ENCODE measurements at places on chromosomes 2 and 18.

- H3K27ac ChIP-seq, result no peak overlapping the region
- DNase-seq, result no peak
- no peaks in the 10 kb centered on the region for H3K36me3 ChIP-seq
- no peak overlapping the region for H3K4me3 ChIP-seq
- H3K4me1 ChIP-seq, result peaks cover 4% of the 10 kb centered on the region
- H3K27me3 ChIP-seq, result no peaks in the 10 kb centered on the region
These were observed 34.8 kb upstream of the PLB1 start for GRCh38 chr2:28461056-28461455.

DNA sequence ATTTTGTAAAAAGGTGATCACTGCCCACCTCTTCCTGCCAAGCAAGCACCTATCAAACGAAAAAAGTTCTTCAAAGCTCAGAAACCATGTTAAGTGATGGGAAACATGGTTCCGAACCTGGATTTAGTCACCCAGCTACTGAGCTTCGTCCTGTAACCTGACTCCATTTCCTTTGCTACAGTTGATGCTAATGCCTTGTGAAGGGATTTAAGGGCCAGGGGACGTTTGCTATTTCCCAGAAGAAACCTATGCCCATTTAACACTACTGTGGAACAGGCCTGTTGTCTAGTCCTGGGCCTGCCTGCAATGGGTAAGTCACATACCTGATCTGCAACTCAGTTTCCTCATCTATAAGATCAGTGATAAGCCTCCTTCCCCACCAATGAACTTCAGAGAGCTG, 14.8 kb downstream of the SERPINE2 start:
- H3K4me3 ChIP-seq, result no peak overlapping the region
- peaks cover 9% of the 10 kb centered on the region for H3K36me3 ChIP-seq
- H3K27me3 ChIP-seq, result no peaks in the 10 kb centered on the region

DNA sequence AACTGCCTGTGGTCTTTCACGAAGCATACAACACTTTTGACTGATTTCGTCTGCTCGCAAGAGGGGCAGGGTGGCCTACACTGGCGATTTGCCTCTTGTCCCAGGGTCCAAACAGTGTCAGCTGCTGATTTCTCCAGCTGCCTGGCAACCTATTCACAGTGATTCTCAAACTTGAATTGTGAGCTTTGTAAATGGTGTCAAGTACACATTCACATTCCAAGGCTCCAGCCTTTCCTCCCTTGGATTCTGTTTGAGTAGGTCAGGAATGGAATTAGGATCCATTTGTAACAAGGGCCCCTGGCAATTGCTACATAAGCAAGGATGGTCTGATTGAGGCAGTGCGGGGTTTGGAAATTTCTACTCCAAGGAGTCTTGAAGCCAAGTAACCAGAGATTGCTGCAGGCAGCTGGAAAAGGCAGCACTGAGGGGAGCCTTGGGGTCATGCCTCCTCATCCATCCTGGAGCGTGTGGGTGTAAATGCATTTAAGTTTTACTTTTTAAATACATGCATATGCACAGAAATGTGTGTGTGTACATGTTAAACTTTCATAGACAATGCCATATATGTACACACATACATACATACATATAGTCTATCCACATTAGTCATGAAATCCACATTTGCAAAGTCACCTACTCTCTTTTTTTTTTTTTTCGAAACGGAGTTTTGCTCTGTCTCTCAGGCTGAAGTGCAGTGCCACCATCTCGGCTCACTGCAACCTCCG, 86.8 kb upstream of the UXS1 start:
- H3K36me3 ChIP-seq, result no peaks in the 10 kb centered on the region
- no peak for DNase-seq

GRCh38 chr2:201472411-201472810, 20.9 kb downstream of the STRADB start:
- DNase-seq, result peak; percentile 45
- peaks cover 28% of the 10 kb centered on the region for H3K36me3 ChIP-seq
- no peaks in the 10 kb centered on the region for H3K27me3 ChIP-seq
- H3K27ac ChIP-seq, result peak overlapping the region; percentile 56
- peaks cover 24% of the 10 kb centered on the region for H3K4me1 ChIP-seq

DNA sequence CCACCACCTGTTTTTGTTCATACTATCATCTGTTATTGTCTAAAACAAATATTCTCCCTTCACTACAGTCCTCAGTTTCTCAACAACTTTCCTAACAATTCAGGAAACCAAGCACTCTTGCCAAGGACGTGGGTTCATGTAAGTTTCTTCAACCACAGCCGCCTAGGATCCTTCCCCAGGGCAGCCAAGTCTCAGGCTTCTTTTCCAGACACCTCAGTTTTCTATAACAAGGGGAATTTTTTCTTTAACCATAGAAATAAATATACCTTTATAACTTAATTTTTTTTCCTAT, 39.4 kb upstream of the AGPS start:
- DNase-seq, result no peak
- H3K36me3 ChIP-seq, result no peaks in the 10 kb centered on the region
- H3K4me1 ChIP-seq, result no peaks in the 10 kb centered on the region
- H3K27ac ChIP-seq, result no peak overlapping the region
- H3K27me3 ChIP-seq, result no peaks in the 10 kb centered on the region

GRCh38 chr2:224278531-224278930, 123.4 kb downstream of the FAM124B start:
- H3K36me3 ChIP-seq, result no peaks in the 10 kb centered on the region
- H3K4me1 ChIP-seq, result peaks cover 9% of the 10 kb centered on the region

- no peak for DNase-seq
- no peaks in the 10 kb centered on the region for H3K36me3 ChIP-seq
- H3K4me3 ChIP-seq, result no peak overlapping the region
- H3K27me3 ChIP-seq, result no peaks in the 10 kb centered on the region
- peaks cover 4% of the 10 kb centered on the region for H3K4me1 ChIP-seq
These were observed 1242.4 kb upstream of the ACVR2A start for GRCh38 chr2:146602383-146602782.

DNA sequence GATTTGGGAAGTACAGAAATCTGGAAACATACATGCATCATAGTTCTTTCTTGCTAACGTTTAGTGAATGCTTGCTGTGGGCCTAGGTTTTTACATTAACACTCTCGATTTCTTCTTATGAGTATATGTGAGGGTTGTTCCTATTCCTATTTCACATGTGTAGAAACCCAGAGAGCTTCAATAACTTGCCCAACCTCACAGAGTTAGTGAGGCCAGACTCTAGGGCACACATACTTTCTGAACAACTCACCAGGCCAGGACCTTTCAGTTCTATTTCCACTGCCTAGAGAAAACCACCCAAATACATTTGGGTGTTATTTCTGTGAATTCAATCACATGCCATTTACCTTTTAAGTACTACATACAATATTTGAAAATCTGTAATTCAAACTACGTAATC, 8.2 kb upstream of the KCTD1 start:
- H3K36me3 ChIP-seq, result no peaks in the 10 kb centered on the region
- DNase-seq, result peak; percentile 23
- H3K4me1 ChIP-seq, result peaks cover 14% of the 10 kb centered on the region
- H3K27me3 ChIP-seq, result peaks cover 29% of the 10 kb centered on the region

DNA sequence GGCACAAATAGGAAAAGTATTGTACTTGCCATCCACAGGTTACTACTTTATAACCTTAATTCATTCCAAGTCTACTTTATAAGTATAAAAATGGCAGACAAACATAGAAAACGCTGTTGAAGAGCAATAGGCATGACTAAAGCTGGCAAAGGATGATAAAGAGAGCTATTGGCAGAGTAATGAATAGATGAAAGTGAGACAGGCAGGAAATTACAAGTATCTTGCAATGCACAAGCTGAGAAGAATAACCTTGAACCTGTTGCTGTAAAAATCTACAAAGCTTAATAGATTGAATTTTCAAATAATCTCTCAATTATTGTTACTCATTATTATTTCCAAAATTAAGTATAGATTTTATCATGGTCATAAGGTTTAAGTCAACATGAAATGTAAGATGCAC, 8.8 kb downstream of the PELI1 start:
- H3K27ac ChIP-seq, result no peak overlapping the region
- no peak for DNase-seq
- no peaks in the 10 kb centered on the region for H3K27me3 ChIP-seq
- H3K4me1 ChIP-seq, result peaks cover 8% of the 10 kb centered on the region

DNA sequence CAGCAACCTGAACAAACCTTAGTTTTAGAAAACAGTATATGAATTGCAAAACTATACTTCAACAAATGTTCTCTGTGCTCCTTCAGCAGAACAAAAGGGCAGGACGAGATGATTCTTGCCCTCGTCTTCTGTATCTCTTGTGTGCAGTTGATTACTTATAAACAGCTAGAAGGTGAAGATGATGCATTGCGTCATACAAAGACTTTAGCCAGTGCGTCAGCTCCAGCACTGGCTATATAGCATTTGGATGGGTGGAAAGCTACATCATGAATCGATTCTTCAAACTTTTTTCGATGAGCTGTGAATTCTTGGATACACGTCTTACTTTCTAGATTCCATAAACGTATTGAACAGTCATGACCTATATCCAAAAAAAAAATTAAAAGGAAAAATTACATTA, 117.1 kb downstream of the STRN start:
- H3K27me3 ChIP-seq, result no peaks in the 10 kb centered on the region
- no peaks in the 10 kb centered on the region for H3K4me1 ChIP-seq
- no peak for DNase-seq
- no peak overlapping the region for H3K27ac ChIP-seq
- peaks cover 18% of the 10 kb centered on the region for H3K36me3 ChIP-seq

GRCh38 chr2:102736410-102737409, 25.1 kb upstream of the TMEM182 start:
- H3K4me1 ChIP-seq, result peaks cover 10% of the 10 kb centered on the region
- peaks cover 1% of the 10 kb centered on the region for H3K36me3 ChIP-seq
- H3K27me3 ChIP-seq, result no peaks in the 10 kb centered on the region
- H3K4me3 ChIP-seq, result peak overlapping the region; percentile 93

GRCh38 chr2:35104309-35104708, 1251.3 kb upstream of the CRIM1 start:
- no peak for DNase-seq
- H3K27ac ChIP-seq, result no peak overlapping the region
- H3K36me3 ChIP-seq, result no peaks in the 10 kb centered on the region
- no peak overlapping the region for H3K4me3 ChIP-seq
- no peaks in the 10 kb centered on the region for H3K4me1 ChIP-seq

- H3K4me1 ChIP-seq, result no peaks in the 10 kb centered on the region
- no peaks in the 10 kb centered on the region for H3K36me3 ChIP-seq
- H3K27ac ChIP-seq, result no peak overlapping the region
- H3K4me3 ChIP-seq, result no peak overlapping the region
- DNase-seq, result no peak
- peaks cover 26% of the 10 kb centered on the region for H3K27me3 ChIP-seq
These were observed 172.6 kb upstream of the BCL2L11 start for GRCh38 chr2:110948027-110948674.

- no peaks in the 10 kb centered on the region for H3K27me3 ChIP-seq
- no peaks in the 10 kb centered on the region for H3K36me3 ChIP-seq
- no peak for DNase-seq
- no peak overlapping the region for H3K4me3 ChIP-seq
- H3K27ac ChIP-seq, result no peak overlapping the region
- H3K4me1 ChIP-seq, result no peaks in the 10 kb centered on the region
These were observed 34.9 kb upstream of the ADNP2 start for GRCh38 chr18:80074183-80074582.

GRCh38 chr2:120316528-120317179, 29.3 kb upstream of the INHBB start:
- no peak overlapping the region for H3K4me3 ChIP-seq
- H3K27ac ChIP-seq, result no peak overlapping the region
- no peaks in the 10 kb centered on the region for H3K36me3 ChIP-seq
- H3K4me1 ChIP-seq, result peaks cover 8% of the 10 kb centered on the region

GRCh38 chr18:12552879-12553242, 105.0 kb downstream of the SPIRE1 start:
- peaks cover 9% of the 10 kb centered on the region for H3K4me1 ChIP-seq
- DNase-seq, result no peak
- no peak overlapping the region for H3K27ac ChIP-seq
- H3K4me3 ChIP-seq, result no peak overlapping the region
- H3K27me3 ChIP-seq, result no peaks in the 10 kb centered on the region
- H3K36me3 ChIP-seq, result no peaks in the 10 kb centered on the region

DNA sequence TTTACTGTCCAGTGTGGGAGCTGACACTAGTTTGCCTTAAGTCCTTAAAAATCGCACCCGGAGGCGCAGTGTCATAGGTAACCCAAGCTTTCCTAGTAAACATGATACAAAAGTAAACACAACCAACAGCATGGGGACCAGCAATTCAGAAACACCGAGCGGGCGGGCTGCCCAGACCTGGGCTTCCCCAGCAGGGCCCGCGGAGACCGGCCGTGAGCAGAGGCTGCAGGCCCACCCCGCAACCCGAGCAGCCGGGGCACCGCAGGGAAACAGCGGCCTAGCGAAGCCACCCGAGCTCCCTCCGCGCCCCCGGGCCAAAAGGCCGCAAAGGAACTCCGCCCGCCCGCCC, 296 bp downstream of the TTC21B start:
- H3K4me3 ChIP-seq, result peak overlapping the region; percentile 89
- peaks cover 14% of the 10 kb centered on the region for H3K4me1 ChIP-seq
- DNase-seq, result peak; percentile 85
- no peaks in the 10 kb centered on the region for H3K27me3 ChIP-seq

- peak overlapping the region; percentile 100 for H3K27ac ChIP-seq
- no peaks in the 10 kb centered on the region for H3K27me3 ChIP-seq
- H3K4me3 ChIP-seq, result no peak overlapping the region
- no peaks in the 10 kb centered on the region for H3K36me3 ChIP-seq
- H3K4me1 ChIP-seq, result peaks cover 37% of the 10 kb centered on the region
These were observed 51.0 kb upstream of the RAB27B start for GRCh38 chr18:54777118-54777791.

DNA sequence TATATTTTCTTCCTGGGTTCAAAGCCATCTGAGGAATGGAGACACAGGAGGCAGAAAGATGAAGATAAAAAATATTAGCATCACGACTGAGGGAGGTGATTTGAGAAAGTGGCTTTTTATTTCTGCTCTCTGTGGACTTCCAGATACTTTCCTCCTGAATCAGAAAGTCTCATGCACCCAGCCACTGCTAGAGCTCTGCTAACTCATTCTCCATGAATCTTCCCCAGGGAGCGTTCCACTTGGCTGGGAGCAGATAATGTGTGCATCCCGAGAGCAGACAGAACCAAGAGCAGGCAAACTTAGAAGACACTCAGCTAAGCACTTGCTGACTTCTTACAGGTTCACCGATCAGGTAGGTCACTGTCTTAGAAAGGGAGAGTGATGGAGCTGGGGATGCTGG, 264.1 kb upstream of the THUMPD2 start:
- H3K4me3 ChIP-seq, result no peak overlapping the region
- H3K36me3 ChIP-seq, result no peaks in the 10 kb centered on the region

- peaks cover 79% of the 10 kb centered on the region for H3K36me3 ChIP-seq
- H3K4me1 ChIP-seq, result no peaks in the 10 kb centered on the region
- H3K27me3 ChIP-seq, result no peaks in the 10 kb centered on the region
- DNase-seq, result no peak
- H3K4me3 ChIP-seq, result no peak overlapping the region
These were observed 9.9 kb downstream of the MOB1A start for GRCh38 chr2:74168739-74169138.

GRCh38 chr18:3806656-3807055, 356.7 kb downstream of the TGIF1 start:
- H3K4me1 ChIP-seq, result no peaks in the 10 kb centered on the region
- H3K4me3 ChIP-seq, result no peak overlapping the region
- H3K27ac ChIP-seq, result no peak overlapping the region

DNA sequence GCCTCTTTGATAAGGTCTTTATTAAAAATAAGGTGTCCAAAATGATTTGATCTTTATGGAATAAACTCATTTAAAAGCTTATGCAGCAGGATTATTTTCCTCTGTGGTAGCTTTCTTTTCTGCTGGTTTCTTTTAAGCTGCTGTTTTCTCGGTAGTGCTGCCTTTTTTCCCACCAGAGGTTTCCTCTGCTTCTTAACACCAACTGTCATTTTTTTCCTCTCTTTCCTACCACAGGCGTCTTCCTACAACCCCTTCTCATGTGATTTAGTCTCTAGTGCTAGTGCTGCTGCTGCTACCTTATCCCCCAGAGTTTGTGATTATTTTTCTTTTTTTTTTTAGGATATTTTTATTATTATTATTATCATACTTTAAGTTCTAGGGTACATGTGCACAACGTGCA, 102.1 kb upstream of the PGAP1 start:
- no peaks in the 10 kb centered on the region for H3K27me3 ChIP-seq
- no peak for DNase-seq
- no peak overlapping the region for H3K4me3 ChIP-seq
- no peaks in the 10 kb centered on the region for H3K4me1 ChIP-seq
- H3K27ac ChIP-seq, result no peak overlapping the region

Measured in osteoblast (primary cell).